CD4-positive, alpha-beta T cell treated with Interleukin-1 beta for 1 hour (primary cell): ENCODE measurements at places on chromosomes 11 and 22.

- DNase-seq: peak; percentile 39
These were observed 100.2 kb upstream of the GAL start for GRCh38 chr11:68584097-68584496.

DNA sequence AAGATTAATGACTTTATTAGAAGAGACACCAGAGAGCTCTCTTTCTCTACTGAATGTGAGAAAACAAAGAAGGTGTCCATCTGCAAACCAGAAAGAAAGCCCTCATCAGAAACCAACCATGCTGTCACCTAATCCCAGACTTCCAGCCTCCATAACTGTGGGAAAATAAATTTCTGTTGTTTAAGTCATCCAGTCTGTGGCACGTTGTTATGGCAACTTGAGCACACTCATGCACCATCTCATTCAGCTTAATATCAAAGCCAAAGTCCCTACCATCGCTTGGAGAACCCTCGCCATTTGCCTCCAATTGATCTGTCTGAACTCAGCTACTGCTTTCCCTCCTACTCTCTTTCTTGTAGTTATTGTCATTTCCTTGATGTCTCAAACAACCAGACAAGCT is 766.1 kb upstream of the ARHGAP42 start:
- DNase-seq: no peak

- no peak for DNase-seq
These were observed 26.5 kb downstream of the SYT13 start for GRCh38 chr11:45259592-45259991.

- DNase-seq: no peak
These were observed 109.9 kb upstream of the AKIP1 start for GRCh38 chr11:8801121-8801520.

DNA sequence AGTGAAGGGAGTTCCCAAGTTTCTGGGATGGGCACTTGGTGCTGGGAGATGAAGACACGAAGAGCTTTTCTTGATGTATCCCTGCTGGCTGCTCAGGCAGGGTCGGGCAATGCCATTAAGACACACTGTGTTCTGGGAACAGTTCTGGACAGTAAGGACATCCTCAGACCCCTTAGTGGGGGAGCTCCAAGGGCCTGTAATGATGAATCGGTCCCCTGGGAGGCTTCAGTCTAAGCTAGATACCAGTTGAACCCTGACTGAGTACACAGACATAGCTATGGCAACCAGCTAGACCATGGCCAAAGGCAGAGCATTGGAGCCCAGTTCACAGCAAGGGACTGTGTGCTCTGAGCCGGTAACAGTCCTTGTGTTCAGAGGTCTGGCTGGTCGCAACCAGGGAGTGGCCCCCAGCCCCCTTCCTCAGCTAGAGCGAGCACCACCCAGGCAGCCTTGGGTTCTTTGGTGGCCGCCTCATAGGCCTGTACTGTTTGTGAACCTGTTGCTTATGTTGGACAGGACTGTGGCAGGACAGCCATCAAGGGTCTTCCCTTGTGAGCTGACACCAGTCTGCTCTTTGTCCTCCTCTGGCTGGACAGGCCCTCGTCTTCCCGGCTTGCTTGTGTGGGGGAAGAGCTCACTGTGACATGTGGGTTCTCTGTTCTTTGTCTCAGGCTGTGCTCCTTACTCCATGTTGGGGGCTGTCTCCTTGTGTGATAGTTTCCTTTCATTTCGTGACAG is 25.0 kb downstream of the MED15 start:
- no peak for DNase-seq

DNA sequence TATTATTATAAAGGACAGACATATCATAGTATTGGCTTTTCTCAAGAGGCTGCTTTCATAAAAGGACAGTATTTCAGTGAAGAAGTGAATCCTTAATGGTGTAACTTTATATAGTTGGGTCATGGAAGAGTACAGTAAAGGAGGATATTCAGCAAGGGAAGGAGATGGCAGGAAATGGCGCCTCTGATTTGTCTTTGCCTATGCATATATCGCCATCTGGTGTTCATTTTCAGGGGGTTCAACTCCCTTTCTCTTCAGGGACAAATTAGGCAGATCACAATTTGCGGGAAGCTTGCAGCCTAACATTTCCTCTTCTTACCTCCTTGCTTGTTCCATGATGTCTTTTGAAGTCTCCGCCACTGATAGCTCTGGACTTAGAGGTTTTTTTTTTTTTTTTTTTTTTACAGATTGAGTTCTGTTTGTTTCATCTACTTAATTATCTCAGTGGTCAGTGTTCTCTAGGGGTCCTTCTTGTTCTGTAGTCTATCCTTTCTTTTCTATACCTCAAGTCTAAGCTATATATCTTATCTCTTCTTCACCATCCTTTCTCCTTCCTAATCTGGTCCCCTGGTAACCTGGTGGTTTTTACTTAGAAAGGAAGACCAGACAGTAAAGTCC is 21.8 kb upstream of the RRM1 start:
- DNase-seq: peak; percentile 54

- DNase-seq: peak; percentile 21
These were observed 882 bp upstream of the MAP4K2 start for GRCh38 chr11:64803846-64804345.

DNA sequence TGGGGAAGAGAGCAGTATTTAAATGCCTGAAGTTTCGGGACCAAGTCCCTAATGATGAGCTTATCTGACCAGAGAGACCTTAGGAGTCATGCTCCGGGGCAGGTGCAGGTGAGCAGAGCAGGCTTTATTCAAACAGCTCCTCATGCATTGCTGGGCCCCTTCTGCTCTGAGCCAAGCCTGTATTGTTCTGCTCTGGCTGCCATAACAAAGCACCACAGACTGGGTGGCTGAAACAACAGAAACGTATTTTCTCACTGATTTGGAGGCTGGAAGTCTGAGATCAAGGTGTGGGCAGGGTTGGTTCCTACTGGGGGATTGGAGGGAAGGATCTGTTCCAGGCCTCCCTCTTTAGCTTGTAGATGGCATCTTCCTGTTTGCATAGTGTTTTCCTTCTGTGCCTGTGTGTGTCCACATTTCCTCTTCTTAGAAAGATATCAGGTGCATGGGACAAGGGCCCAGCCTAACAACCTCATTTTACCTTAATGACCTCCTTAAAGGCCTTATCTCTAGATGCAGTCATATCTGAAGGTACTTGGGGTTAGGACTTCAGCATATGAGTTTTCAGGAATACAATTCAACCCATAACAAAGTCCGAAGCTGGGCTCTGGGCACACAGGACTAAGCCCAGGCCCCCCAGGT is 97.1 kb upstream of the PARVA start:
- no peak for DNase-seq

DNA sequence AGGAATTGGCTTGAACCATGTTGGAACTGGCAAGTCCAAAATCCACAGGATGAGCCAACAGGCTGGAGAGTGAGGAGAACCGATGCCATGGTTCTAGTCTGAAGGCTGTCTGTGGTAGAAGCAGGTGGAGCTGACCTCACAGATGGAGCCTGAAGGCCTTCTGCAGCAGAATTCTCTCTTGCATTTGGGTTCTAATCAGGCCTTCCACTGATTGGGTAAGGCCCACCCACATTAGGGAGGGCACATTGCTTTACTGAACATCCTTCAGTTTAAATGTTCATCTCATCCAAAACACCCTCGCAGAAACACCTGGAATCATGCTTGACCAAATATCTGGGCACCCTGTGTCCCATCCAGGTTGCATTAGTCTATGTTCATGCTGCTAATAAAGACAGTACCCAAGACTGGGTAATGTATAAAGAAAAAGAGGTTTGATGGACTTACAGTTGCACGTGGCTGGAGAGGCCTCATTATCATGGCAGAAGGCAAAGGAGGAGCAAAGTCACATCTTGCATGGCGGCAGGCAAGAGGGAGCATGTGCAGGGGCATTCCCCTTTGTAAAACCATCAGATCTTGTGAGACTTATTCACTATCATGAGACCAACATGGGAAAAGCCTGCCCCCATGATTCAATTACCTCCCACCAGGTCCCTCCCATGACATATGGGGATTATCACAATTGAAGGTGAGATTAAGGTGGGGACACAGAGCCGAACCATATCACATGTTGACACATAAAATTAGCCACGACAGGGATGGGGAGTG is 15.9 kb downstream of the SMIM38 start:
- DNase-seq: no peak

GRCh38 chr11:6708876-6709275 is 25.7 kb upstream of the MRPL17 start:
- DNase-seq: no peak

DNA sequence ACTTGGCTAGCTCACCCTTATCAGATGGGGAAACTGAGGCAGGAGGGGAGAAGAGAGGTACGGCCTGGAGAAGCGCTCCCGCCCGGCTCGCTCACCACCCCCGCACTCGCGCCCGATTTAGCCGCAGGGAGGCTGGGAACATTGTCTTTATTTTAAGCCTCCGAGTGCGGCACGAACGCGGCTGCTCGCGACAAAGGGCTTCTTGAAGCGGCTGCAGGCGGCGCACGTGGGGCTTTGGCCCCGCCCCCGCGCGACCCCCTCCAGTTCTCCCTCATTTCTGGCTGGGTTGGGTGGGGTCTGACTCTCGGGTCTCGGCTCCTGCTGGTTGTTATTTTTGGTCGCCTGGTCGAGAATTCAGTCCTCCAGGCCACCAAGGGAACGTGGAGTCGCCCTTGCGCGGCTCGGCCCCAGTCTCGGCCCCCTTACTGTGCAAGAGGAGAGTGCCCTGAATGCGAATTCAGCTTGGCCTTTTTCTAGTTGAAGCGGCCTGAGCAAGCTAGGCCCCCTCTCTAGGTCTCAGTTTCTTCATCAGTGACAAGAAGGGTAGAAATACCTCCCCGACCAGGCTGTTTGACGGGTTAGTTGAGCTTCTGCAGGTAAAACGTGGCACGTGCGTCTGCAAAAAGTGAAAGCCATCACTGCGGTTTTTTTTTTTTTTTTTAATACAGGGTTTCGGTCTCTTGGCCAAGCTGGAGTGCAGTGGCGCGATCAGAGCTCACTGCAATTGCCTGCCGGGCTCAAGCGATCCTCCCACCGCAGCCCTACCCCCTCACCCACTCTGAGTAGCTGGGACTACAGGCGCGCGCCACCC is 2.6 kb upstream of the CHRM1 start:
- peak; percentile 12 for DNase-seq

DNA sequence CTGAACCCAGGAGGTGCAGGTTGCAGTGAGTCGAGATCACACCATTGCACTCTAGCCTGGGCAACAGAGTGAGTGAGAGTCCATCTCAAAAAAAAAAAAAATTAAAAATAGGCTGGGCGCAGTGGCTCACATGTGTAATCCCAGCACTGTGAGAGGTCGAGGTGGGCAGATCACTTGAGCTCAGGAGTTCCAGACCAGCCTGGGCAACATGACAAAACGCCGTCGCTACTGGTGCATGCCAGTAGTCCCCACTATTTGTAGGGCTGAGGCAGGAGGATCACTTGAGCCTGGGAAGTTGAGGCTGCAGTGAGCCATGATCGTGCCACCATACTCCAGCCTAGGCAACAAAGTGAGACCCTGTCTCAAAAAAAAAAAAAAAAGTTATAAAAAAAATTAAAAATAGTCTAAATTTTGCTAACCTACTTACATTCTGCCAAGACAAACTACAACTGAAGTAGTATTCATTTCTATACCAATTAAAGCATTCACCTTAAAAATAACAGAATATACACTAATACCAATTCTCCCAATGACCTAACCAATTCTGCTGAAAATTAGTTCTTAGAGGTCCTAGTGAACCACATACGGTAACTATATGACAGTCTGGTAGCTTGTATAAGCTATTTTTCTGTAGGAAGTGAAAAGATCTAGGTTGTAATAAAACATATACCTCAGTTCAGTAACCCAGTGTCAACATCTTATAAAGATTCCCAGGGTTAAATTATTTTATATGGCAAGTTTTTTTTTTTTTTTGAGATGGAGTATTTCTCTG is 7.1 kb downstream of the DDX6 start:
- DNase-seq: no peak

- DNase-seq: no peak
These were observed 7.4 kb upstream of the CCDC34 start for GRCh38 chr11:27370374-27370773.

- no peak for DNase-seq
These were observed 100.0 kb downstream of the RPS6KA4 start for GRCh38 chr11:64458997-64459396.

- DNase-seq: no peak
These were observed 123.9 kb upstream of the NARS2 start for GRCh38 chr11:78698612-78699011.

DNA sequence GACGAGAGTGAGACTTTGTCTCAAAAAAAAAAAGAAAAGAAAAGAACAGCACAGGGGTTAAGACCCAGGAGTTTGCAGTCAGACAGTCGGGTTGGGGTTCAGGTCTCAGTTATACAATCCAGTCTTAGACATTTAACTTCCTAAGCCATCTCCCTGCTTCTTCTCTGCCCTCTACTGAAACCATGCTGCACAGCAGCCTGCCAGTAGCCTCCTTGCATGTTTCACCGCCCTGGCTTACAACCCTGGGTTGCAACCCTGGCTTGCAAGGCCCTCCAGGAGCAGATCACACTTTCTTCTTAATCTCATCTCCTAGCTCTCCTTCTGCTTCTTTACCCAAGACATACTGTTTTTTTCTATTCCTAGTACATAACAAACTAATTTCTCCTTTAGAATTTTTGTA is 5.9 kb upstream of the B3GAT3 start:
- no peak for DNase-seq

GRCh38 chr11:134254433-134255183 is 1.2 kb downstream of the ACAD8 start:
- no peak for DNase-seq

DNA sequence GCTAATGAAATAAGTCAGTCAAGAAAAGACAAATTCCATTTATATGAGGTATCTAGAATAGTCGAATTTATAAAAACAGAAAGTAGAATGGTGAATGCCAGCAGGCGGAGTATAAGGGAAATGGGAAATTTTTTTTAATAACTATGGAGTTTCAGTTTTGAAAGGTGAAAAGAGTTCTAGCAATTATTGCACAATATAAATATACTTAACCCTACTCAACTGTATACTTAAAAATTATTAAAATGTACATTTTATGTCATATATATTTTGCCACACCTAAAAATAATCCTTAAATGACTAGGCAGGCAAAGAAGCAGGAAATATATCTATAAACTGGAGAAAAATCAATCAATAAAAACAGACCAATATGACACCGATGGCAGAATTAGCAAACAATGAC is 196.5 kb upstream of the UBASH3B start:
- DNase-seq: no peak

DNA sequence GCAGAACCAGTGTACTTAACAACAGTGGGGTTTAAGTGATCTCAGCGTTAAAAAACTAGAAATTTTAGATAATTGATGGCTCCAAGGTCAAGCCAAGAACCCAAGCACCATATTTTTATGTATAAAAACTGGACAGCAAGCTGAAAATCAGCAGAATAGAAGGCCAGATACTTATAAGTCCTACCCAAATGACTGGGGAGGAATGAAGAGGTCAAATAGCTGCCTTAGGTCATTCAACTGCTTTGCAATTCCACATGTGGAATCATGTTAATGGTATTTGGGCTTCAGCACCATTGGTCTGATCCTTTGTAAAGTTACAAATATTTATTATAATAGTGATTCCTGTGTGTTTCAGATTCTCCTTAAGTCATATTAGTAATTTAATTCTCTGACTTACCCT is 108.4 kb downstream of the FAT3 start:
- DNase-seq: no peak

GRCh38 chr11:11313426-11313825 is 39.6 kb downstream of the CSNK2A3 start:
- peak; percentile 10 for DNase-seq
